Cerebellar nuclear complex (tissue), 1 donor: ENCODE measurements at places on chromosomes 16 and 17.

- no peak for DNase-seq
These were observed 85.0 kb downstream of the CYLD start for GRCh38 chr16:50826797-50827316.

- DNase-seq = no peak
These were observed 62.1 kb upstream of the MYOCD start for GRCh38 chr17:12603566-12603965.

GRCh38 chr17:64240261-64240740 lies 22.8 kb downstream of the TEX2 start:
- no peak for DNase-seq

DNA sequence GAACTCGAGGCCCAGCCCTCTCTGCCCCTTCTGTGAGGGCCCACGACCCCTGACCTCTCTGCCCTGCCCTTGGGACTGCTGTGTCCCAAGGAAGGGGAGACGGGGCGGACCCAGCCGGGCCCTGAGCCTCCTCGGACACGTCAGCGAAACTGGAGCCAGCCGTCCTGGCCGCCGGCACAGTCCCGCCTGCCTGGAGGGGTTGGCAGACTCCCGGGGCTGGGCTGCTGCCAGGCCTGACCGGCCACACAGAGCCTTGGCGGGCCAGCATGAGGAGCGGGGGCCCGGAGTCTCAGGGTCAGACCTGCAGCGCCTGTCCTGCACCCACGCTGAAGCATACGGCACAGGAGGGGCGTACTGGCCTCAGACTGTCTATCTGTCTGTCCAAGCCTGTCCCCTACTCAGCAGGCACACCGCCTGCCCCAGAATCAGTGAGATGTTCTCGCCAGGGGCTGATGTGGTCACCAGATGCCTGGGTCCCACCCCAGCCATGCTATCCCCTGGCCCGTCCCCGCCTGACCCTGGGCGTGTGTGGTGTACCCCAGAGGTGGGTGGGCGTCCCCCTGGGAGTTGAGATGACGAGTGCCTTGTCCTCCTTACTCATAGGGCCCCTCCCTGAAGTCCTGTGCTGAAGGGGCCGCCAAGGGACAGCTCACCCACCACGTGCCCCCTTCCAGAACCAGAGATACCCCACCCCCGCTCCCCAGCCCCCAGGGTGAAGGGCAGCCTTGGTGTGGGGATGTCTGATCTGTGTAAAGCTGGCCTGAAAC lies 4.7 kb downstream of the VASN start:
- DNase-seq = peak; percentile 12

GRCh38 chr17:1413281-1413791 lies 13.3 kb upstream of the YWHAE start:
- no peak for DNase-seq

DNA sequence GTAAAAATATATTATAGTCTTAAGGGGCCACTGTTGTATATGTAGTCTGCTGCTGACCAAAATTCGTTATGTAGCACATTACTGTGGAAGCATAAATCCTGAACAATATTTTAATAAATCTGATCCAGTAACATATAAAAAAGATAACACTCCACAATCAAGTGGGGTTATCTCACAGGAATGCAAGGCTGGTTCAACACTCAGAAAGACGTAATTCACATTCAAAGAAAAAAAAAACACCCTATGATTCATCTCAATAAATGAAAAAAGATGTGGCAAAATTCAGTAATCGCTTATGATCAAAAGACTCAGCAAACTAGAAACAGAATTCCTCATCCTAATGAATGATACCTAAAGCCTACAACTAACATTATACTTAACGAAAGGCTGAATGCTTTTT lies 47.8 kb downstream of the CREBBP start:
- DNase-seq = no peak

GRCh38 chr17:83200751-83201150 lies 121.3 kb downstream of the METRNL start:
- no peak for DNase-seq

DNA sequence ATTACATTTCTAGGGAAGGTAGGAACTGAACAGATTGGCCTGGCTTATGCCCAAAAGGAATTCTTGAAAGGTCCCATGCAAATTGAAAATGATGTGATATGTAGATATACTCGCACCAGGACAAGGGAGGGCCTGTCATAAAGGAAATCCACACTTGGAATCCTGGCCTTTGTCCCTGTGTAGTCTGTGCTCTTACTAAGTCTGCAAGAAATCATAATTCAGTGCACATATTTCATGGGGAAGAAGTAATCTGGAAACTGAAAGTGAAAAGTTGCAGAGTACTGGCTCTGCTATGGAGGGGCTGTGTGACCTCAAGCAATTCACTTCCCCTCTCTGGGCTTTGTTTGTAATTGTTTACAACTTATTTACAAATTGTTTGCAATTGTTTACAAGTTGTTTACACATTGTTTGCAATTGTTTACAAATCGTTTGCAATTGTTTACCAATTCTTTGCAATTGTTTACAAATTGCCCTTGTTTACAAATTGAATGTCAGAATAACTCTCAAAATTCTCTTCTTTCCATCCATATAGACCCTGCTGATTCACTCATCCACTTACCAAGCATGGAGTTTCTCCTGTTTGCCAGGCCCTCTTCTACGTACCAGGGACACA lies 12.9 kb downstream of the SCNN1G start:
- DNase-seq = no peak

- no peak for DNase-seq
These were observed 13.7 kb downstream of the CHMP1A start for GRCh38 chr16:89643769-89644300.

- no peak for DNase-seq
These were observed 13.7 kb downstream of the C16orf95 start for GRCh38 chr16:87303431-87303930.

DNA sequence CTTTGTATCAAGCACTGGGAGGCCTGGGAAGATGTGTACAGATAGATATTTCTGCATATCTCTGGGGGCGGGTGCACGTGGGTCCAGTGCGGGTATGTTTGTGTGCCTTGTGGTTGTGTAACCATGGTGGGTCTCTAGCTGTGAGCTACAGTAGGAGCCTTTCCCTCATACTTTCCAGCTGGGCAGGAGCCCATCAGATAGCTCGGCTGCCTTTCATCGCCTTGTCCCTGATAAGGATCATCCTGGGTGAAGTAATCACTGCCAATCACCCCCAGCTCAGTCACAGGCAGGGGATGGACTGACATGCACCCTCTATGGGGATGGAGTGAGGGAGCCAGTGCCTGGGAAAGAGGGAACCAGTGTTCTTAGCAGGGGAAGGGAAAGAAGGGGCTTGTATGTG lies 3.2 kb upstream of the SCRN2 start:
- no peak for DNase-seq

DNA sequence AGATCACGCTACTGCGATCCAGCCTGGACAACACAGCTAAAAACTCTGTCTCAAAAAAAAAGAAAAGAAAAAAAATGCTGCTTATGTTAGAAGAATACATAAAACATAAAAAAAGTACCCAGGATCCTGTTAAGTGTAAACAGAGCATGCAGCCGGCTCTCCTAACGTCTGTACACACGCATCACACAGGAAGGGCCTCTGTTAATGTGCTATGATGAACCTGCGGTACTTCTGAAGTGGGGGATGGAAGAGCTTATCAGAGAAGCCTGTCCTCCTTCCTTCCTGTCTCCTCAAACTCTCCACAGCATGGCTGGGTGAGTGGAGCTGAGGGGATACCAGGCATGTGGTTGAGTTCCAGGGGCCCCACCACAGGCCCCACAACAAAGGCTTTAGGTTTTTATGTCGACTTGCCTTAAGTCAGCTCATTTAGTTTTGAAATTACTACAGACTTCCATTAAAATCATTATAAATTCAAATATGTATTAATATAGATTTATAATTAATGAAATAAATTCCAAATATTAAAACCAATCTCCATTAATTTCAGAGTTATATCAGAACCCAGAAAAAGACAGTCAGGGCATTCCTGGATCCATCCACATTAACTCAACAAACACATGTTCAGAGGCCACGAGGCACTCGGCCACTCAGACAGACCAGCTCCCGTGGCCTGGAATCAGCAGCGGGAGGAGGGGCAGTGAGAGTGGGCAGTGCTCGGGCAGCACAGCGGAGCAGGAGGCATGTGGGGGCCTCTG lies 11.7 kb downstream of the CCDC57 start:
- no peak for DNase-seq

DNA sequence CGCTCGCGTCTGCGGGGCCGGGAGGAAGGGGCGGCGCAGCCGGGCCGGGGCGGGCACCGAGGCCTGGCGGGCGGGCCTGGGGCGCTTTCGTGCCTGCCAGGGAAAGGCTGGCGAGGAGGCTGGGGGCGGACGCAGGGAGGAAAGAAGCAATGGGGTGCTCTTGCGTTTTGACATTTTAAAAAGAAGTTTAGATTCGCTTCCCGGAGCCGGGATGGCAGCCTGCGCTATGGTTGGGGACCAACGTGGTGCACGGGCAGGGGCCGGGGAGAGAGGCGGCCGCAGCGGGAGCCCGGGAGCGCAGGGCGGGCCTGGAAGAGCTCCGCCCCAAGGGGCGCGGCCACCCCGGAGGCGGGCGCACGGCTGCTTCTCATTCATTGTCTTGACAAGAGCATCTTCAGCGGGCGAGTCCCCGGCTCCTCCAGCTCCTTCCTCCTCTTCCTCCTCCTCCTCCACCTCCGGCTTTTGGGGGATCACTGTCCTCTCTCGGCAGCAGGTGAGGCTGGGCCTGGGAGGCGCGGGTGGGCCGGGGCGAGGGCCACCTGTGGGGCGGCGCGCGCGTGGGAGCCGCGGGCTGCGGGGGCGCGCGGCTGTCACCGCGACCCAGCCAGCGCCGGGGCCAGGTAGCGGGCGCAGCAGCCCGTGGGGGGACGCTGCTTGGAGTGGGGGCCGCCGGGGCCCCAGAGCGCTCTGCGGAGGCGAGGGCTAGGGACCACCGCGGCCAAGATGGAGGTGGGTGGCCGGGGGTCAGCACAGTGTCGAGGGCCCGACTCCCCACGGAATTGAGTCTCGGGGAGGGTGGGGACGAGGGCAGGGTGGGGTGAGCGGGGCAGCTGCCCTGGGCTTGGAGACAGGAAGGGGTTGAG lies at the start of gene CORO1A:
CORO1A (plus strand) TSS at position 370 of the 863 bp plus-strand sequence. CDS start 1,608 bp downstream, outside the sequence.
- DNase-seq = peak; percentile 59

DNA sequence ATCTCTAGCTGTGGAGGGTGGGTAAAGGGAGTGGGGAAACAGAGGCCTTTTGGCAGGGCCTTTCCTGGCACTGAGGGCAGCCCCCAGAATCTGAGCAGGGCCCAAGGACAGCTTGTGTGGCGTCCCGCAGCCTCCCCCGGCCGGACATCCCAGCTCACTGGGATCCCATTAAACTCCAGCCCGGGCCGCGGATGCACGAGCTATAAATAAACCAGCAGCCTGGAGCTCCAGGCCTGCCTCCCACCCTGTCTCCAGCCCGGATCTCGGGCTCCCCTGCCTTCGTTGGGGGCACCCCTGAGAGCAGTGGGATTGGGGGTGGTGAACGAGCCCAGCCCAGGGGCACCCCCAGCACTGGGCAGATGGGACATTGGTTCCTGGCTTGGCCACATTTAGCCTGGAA lies 13.8 kb upstream of the AATK start:
- DNase-seq = no peak

- DNase-seq = peak; percentile 78
These were observed 1.2 kb upstream of the SRCIN1 start for GRCh38 chr17:38606646-38607611.

DNA sequence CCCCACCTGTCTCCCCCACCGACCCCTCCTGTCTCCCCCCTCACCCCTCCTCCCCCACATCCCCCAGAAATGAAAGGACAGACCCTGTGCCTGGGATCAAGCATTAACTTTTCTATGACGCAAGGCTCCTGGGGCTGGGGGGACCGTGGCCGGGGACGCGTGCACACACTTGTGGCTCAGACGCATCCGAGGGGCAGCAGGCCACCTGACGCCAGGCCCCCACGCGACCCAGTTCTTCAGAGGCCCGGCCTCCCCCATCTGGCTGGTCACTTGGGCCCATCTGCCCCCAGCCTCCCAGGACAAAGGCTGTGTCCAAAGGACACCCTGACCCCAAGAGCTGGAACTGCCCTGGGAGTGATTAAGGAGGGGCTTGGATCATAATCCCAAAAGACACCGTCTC lies 14.0 kb upstream of the PVALEF start:
- DNase-seq = no peak

GRCh38 chr17:34364751-34365150 lies 1.7 kb upstream of the CCL1 start:
- no peak for DNase-seq

GRCh38 chr16:88430524-88431446 lies 22.3 kb upstream of the ZFPM1 start:
- no peak for DNase-seq

DNA sequence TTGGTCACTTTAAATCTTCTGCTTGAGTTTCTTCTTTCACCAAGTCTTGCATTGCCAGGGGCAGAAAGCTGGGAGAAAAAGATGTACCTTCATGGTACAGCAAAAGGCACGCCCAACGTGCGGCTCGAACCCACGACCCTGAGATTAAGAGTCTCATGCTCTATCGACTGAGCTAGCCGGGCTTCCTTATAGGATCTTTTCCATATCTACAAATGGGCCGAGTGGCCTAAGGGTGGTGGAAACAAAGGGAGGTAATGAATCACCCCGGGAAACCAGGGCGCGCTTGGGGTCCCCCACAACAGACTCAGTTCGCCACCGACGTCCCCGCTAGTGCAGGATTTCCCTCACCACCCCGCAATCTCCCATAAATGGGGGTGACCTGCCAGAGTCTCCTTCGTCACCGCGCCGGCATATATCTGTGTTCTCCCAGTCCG lies 7.5 kb upstream of the OR1F1 start:
- DNase-seq = no peak

- DNase-seq = no peak
These were observed 351.2 kb downstream of the UTP18 start for GRCh38 chr17:51611585-51611984.

DNA sequence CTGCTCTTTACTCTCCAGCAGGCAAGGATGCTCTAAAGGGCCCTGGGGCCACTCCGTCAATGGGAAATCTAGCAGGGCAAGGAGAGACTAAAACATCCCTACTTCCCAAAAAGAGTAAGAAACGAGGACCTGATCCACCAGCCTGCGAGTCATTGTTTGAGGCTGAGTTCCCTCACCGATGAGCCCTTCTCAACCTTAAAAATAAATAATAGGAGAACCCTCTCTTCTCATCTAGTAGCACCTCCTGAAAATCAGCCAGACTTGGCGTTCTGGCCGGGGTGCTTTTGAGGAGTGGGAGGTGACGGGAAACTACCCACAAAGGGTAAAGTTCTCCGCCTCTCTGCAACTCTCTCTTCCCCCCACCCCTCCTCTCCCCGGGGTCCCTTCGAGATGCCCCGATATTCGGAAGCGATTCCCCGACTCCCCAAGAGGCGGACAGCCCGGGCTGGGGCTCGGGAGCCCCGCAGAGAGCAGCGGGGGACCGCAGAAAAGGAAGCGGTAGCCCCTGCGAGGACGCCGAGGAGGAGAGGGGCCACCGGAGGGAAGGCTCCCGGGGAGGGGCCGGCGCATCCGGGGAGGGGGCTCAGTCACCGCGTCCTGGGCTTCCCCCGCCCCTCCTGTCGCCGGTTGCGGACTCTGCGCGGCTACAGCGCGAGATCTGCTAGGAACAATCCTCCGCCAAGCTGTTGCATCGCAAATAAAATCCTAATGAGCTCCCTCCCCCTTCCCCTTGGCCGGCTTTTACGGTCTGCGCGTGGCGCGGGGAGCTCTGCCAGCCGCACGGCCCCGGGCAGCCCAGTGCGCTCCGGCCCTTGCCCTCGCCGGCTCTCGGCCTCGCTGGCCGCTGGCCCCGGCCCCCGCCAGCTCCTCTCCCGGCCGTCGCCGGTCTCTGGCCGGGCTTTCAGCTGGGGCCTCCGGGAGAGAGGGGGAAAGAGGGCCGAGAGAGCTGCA lies 1.3 kb downstream of the HOXB9 start:
- DNase-seq = no peak
